ENCODE measurements at places on chromosomes 12 and 14.

- no peak for DNase-seq
Measured at GRCh38 chr12:109222062-109222461, 87.0 kb downstream of the FOXN4 start.

DNA sequence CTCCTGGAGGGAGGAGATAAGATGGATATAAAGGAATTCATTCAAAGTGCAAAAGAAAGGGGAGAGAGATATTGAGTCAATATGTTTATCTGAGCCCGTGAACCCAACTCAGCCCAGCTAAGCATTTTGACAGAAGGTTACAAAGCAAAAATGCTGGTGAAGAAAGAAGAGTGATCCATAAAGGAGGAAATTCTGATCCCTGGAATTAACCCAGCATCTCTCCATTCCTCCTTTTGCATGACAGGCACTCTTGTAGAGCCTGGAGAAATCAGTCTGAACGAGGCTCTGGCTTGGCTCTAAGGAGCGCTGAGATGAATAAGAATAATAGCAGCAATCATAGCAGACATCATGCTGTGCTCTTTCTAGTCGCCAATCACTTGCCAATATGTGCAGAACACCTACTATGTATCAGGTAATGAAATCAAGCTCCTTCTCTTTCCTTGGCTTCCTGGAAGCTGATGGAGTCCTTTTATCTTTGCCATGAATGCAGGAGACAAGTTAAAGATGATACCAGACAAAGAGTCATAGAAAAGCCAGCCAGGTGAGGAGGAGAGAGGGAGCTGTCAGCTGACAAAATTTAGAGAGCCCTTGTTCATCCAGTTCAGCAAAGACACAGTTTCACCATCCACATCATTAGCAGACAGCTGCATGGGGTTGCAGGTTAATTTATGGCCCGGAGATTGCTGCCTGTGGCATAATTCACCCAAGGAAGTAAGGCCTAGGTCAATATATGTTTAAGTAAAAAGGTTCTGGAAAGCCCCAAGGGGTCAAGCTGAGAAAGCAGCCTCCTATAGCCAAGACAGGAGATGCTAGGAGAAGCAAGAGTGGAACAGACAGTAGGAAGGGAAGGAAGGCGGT is 476.5 kb upstream of the TBX3 start:
- DNase-seq: no peak

DNA sequence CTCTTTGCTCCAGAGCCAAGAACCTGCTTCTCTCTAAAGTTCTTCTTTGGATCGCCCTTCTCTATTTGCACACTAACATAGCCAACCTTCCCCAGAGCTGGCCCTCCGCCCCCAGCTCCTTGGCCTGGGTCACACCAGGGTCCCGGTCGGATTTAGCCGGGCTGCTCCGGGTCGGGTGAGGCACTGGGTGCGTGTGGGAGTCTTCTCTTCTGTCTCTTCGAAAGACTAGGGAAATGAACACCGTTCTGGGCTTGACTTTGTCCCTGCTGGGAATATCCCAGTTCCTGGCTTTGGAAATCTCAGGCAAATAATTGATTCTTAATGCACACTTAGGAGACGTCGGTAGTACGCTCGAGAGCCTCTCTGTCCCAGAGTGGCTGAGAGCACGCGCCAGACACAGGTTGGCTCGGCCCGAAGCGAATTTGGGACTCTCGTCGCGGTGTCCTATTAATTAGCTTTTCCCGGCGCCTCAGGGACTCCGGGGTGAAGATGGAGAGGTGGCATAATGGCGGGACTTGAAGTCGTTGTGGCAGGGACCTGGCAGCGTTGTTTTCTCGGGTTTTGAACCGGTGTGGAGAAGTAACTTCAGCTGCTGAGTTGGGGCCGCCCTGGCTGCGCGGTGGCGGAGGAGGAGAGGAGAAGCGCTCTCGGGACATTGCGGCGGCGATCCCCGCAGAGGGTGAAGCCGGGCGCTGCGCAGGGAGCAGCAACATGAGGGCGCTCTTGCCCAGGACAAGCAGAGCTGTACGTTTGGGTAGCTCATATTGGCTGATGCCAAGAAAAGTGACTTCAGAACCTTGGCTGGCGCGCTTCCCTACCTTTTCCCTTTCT is 7.5 kb downstream of the FOXG1 start:
- DNase-seq: no peak

DNA sequence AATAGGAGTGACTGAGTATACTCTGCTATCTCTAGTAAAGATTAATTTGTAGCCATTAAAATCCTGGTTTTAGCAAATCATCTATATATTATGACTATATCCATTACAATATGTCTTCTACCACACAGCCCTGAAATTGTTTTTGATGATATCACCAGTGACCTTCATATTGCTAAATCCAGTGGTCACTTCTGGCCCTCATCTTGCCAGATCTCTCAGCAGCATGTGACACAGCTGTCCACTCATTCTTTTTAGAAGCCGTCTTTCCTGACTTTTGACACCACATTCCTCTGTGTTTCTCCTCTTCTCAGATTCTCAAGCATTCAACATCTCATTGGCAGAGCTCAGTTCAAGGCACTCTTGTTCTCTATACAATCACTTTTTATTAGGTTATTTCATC is 54.9 kb downstream of the CPNE8 start:
- DNase-seq: no peak

DNA sequence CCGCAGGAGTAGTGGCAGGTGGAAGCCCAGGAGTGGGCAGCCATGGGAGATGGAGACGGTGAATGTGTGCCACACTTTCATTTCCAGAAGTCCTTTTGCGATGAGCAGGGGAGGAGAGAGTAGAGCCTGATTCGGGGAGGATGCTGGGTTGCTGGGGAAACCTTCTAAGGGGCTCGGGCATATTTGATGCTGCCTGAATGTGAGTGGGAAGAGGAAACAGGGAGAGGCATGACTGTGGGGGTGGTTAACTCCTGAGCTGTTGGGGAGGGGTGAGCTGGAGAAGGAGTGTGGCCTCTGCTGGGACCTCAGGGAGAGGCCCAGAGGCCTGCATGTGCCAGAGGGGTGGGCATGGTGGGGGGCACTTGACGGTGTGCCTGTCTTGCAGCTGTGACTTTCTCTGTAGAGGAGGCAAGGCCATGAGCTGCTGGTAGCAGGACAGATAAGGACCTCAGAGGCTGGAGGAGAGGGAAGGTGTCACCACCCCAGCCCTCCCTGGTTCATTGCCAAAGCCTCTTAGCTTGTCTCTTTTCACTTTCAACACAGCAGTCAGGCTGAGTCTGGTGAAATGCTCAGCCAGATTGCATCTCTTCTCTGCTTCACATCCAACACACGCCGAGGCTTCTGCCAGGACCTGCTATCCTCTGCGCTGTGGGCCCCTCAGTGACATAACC is 11.4 kb downstream of the GLT1D1 start:
- no peak for DNase-seq

DNA sequence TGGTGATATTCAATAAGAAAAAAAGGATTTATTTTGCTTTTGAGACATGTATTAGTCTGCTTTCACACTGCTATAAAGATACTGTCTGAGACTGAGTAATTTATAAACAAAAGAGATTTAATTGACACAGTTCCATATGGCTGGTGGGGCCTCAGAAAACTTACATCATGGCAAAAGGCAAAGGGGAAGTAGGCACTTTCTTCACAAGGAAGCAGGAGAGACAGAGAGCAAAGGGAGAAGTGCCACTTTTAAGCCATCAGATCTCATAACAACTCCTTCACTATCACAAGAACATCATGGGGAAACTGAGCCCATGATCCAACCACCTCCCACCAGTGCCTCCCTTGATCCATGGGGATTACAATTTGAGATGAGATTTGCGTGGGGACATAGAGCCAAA is 43.9 kb downstream of the BHLHE41 start:
- no peak for DNase-seq

DNA sequence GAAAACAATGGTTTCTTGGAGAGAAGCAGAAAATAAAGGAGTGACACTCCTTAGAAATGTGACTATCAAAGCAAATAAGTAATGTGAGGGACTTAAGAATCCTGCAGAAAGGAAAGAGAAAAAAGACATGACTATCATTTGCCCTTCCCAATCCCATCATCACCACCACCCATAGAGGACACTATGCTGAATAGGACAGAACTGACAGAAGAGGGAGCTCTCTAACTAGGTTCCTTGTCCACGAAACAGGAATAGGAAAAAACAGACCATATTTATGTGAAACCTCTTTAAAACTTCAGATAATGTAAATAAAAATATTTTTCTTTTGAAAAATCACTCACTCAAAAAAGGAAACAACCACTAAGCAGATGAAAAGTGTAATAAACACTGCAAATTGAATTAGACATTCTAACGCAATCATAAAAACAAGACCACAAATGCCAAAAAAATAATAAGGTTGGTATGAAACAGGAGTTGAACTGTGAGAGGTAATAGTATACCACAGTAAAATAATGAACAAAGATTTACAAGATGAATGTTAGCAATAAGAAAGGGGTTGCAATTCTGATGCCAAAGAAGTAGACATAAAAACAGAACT is 24.1 kb downstream of the KLRD1 start:
- no peak for DNase-seq

DNA sequence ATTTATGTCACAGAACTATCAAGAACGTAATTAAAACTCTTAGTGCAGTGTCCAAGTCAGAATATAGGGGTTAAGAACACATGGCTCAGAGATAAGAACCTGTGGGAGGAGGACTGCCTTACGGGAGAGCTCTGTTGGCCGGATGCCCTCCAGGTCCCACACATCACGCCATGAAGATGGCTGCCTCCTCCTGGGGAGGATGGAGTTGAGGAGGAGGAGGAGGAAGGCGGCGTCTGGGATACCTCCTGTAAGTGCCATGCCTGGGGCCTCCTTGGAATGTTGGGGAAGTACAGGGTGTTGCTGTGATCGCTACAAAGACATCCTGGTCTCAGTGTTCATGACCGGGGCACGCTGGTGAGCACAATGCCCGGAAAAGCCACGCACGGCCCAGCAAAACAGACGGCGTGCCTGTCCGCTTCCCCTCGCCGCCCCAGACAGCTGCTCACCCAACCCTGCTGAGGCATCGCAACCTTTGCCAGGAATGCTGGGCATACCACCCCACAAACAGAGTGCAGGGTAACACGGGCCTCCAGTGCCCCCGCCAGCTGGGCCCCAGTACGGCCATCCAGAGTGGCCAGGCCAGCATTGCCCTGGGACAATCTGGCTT is 28.7 kb upstream of the CD9 start:
- DNase-seq: no peak

Data from stimulated activated CD4-positive, alpha-beta T cell treated with anti-CD3 and anti-CD28 coated beads, TNF-alpha, amount 100 ng/mL, for 24 hours (primary cell).